Heart left ventricle (tissue), 16 donors: ENCODE measurements at places on chromosomes 12 and 14.

- DNase-seq: no peak
Measured at GRCh38 chr12:62575036-62575435, 108.4 kb downstream of the MON2 start.

- no peak for DNase-seq
Measured at GRCh38 chr12:101620762-101621133, 26.0 kb downstream of the MYBPC1 start.

- no peak for DNase-seq
Measured at GRCh38 chr12:20421421-20421820, 53.1 kb downstream of the PDE3A start.

DNA sequence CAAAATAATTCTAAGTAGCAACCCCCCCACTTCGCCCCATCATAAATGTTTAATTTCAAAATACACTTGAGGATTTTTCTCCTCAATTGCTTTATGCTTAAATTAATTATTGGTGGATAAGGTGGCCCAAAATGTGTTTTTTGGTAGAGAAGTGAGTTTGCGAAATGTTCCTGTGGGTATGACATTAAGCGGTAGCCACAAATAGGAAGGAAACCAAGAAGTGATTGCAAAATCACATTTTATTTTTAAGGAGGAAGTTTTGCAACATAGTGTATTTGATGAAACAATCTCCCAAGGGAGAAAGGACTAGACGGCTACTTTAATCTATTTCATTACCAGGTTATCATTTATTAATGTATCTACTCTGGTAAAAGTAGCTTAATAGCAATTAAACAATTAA is 25.5 kb downstream of the SLC25A3 start:
- DNase-seq: no peak

DNA sequence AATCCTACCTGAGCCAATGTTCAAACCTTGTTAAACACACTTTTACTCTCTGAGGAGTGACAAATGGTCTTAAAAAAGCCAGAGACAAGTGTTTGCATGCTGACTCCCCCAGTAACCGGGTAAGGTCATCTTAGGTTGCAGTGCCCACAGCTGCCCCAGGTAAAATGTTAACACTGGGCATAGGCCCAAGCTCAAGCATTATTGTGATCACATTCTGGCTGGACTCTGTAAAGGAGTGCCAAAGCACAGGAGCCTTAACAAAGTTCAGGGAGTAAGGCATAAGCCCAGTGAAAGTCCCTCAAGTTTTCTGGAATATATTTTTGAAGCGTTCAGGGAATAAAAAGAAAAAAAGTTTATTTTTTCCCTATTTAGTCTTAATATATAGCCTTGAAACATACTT is 8.6 kb downstream of the EDDM3A start:
- DNase-seq: no peak

DNA sequence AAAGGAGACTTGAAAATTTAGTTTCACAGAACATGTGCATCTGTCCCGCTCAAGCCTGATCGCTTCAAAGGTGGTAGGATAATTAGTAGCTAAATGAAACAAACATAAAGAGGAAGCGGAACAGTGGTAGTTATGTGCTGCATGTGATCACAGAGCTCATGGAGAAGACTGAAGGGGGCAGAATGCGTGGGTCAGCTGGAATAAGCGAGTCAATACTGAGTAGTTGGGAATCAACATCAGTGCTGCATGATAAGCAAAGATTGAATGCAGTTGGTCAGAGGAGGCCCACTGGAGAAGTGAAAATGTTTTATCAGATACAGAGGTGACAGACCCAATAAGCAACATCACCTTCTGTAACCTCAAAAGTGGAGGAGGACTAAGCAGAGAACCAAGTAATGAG is 95.1 kb upstream of the RFX4 start:
- no peak for DNase-seq

DNA sequence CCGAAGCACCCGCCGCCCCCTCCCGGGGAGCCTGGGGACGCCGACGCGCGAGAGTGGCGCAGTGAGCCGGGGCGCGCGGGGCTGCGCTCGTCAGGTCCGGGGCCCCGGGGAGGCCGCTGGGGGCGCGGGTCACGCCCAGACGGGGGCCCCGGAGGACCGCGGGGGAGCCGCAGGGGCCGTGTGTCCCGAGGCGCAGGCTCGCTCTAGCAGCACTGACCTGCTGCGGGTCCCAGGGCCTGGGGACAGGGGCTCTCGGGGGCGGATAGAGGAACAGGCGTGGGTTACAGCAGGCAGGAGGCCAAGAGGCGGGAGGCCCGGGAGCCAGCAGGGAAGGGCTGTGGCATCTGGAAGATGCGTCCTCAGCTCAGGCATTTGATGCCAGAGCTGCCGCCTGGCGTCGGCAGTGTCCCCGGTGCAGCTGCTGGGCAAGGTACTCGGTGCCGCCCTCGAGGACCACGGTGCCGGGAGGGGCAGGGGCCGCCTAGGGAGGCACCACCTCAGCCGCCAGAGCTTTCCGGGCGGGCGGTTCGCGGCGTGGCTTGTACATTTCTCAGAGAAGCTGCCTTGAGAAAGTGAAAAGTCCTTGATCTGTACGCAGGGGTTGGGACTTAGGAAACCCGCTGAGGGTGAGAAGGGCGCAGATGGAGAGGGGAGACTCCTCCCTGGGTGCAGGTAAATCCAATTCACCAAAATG is 1.2 kb downstream of the WNT5B start:
- DNase-seq: peak; percentile 73

DNA sequence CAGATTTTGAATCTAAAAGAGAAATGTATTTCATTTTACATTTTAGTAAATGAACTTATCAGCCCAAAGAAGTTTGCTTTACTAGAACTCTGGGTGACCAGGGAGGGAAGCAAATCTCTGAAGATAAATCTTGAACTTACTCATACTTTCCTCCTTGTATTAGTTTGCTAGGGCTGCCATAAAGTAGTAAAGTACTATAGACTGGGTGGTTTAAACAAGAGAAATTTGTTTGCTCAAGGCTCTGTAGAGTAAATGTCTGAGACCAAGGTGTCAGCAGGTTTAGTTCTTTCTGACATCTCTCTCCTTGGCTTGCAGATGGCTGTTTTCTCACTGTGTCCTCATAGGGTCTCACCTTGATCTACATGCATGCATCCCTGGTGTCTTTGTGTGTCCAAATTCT is 926.0 kb downstream of the DIO2 start:
- DNase-seq: no peak

GRCh38 chr12:62726471-62726980 is 208.4 kb downstream of the PPM1H start:
- DNase-seq: no peak

- no peak for DNase-seq
Measured at GRCh38 chr12:52602552-52602951, 1.3 kb upstream of the KRT72 start.

GRCh38 chr14:30444451-30444850 is 114.5 kb upstream of the G2E3 start:
- no peak for DNase-seq

DNA sequence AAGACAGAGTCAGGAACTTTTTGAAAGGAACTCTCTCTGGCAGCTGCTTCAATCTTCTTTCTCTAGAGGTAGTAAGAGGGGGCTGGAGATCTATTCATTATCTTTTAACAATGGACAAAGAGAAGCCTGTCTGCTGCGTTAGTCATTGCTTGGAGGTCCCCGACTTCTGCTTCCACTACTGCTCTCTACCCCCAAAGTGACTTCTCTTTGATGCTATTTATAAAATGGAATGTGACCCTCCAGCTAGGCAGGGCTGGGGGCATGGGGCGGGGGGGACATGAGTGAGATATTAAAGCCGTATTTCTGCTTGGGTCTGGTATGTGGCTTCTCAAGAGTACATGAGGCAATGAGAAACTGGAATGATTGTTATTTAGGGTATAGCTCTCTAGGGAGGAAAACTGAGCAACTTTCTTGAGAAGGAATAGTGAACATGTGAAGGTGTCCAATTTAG is 41.4 kb upstream of the NUDT4 start:
- DNase-seq: no peak

- DNase-seq: no peak
Measured at GRCh38 chr12:109488051-109488665, 10.7 kb downstream of the UBE3B start.

GRCh38 chr14:74508292-74508731 is 14.7 kb downstream of the ISCA2 start:
- DNase-seq: no peak

- DNase-seq: no peak
Measured at GRCh38 chr14:57870686-57871457, 5.0 kb upstream of the SLC35F4 start.

DNA sequence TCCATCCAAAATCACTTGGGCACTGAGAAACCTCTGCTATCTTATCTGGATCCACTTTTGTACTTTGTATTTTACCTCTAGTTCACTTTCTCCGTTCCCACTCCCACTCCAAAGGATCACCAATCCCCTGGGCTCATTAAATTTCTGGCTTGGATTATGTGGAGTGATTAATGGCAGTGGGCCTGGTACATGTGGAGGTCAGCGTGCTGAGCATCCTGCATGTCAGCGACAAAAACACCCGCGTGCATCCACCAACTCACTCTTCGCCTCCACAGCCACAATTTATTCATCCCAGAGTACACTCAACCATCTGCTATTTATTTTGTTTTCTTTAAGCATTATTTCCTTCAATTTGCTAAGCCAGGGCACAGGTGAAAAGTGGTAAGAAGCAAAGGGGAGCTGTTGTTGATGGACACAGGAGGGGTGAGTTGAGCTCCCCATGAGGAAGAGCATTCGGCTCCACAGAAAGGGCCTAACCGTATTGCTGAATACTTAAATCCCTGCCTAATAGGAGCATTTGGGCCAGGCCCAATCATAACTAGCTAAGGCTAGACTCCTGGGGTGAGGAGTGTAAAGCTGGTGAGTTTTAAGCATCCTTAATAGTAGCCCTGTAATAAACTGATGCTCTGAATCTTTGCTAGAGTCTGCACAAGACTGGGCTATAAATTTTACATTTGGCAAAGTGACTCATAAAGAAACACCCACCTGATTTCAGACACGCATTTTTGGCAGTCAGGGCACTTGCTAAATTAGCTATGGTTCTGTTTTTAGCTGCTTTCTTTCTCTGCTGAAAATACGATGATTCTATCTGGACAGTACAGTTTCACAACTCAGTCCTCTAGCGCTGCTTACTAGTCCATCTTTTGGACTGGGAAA is 137.8 kb downstream of the SLC25A21 start:
- no peak for DNase-seq

- no peak for DNase-seq
Measured at GRCh38 chr12:130714091-130714590, 2.0 kb downstream of the RIMBP2 start.

- no peak for DNase-seq
Measured at GRCh38 chr14:33356181-33356580, 417.5 kb downstream of the NPAS3 start.

- no peak for DNase-seq
Measured at GRCh38 chr12:72102150-72102549, 163.5 kb downstream of the TPH2 start.

DNA sequence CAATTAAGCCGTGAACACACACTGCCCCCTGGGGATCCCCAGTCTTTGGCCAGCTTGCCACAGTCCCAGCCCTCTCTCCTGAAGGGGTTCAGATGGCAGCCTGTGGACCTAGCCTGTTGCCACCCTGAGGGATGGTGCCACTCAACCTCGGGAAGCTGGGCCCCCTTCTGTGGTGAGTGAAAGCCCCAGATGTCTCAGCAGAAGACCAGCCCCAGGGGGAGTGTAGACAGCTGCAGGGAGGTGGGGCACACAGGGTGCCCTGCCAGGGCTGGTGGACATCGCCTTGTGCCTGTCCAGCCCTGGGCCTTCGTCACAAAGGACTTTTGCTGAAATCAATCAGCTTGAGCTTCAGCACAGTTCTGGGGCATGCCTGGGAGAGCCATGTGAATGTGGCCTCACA is 32.4 kb downstream of the C14orf132 start:
- DNase-seq: no peak

DNA sequence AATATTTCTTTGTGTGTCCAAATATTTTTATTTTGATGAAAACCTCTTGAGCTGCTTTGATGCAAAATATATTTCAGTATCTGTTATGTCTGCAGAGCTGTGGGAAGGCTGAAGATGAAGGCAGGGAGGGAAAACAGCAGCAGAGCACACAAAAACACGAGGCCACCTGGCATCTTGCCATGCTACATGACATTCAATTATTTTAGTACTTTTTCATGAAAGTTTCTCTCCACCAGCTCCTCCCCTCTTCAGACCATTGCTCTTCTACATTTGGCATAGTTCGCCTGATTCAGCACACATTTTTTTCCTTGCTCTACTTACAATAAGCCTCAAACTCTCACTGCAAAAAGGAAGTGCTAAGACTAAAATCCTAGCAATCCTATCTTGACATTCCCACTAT is 4.6 kb upstream of the ALX1 start:
- DNase-seq: no peak

DNA sequence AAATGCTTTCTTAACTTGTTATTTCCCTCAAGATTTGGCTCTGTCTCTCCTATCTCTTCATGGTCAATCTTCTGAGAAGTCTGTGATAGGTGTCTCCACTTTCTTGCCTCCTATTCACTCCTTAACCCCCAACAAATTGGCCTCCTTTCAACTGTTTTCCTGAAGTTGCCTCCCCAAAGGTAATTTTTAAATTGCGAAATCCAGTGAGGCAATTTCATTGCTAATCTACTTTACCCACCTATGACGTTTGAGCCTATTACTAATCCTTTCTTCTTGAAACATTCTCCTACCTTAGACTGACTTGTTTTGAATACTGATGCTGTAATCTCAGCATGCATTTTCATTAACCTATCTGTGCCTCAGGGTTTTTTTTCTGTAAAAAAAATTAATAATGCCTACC is 6.0 kb upstream of the KCNH5 start:
- no peak for DNase-seq

DNA sequence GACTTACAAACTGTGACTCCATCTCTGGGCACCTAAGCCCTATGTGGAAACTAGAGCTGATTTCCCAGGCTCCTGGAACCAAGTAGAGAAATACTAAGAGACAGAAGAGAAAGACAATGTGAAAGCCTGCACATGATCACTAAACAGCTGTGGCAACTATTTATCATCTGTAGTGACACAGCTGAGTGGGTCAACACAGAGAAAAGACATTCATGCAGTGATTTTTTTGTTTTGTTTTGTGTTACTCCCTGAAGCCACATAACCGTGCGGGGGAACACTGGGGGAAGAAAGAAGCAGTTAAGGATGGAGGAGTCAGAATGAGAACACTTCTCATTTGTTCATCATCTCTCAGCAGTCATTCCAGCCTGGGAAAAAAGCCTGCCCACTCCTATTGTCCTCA is 1.5 kb downstream of the PRR4 start:
- no peak for DNase-seq

DNA sequence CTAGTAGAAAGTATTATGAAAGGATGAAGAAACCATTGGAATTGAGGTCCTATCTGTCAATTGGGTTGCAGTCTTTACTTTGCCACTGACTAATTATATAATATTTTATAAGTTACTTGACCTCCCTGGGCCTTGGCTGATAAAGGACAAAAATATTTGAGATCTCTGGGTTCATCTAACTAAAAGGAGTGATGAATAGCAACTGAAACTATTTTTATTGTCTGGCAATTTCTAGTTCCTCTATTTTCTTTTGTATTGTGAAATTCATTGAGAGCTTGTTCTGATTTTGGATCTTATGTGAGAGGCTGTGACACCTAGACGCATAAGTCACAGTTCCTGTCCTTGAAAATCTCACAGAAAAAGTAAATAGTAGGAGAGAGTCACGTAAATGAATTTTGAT is 415.7 kb upstream of the ATP2B1 start:
- DNase-seq: no peak
